ENCODE measurements at places on chromosomes 1 and 21.

DNA sequence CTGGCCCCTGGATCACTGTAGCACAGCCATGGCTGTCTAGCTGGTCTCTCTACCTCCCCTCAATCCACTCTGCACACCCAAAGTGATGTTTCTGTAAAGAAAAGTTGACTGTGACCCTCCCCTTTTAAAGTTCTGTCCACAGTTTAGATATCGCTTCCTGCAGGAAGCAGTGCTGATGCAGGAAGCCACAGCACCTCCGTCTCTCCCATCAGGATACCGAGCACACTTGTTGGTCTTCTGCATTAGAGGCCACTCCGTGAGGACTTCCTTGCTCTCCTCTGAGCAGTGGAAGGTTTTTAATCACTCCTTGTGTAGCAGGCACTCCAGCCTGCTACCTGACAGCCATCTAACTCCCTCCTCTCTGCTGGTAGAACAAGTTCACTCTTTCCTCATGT is 69.5 kb downstream of the GADD45A start:
- no peak for DNase-seq

DNA sequence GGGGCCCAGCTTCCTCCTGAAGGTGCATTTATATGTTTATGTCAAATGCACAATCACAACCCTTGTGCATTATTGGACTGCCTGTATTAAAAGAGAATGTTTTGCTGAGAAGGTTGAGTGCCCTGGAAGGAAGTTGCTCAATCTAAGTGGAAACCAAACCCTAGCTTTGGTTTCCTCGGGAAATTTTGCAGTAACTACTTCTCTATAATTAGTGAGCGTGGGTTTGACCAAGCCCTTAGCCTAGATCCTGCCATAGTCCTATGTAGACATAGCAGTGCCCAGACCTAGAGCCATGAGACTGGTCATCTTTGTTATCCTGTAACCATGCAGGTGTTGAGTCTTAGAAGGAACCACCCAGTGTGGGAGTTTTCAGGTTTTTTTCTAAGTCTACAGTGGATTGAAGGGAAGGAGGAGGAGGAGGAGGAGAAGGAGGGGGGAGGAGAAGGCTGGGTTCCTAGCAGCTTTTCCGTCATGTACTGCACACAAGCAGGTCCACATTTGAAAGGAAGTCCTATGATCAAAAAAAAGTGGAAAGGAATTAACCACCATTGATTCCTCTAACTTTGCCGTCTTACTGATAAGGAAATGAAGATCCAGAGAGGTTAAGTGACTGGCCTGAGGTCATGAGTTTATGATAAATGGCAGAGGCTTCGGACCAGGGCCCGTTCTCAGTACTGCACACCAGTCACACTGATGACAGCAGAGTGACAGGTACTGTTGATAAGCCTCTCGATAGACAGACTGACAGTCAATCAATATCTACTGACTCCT is 72.2 kb upstream of the LYST start:
- no peak for DNase-seq

- DNase-seq, result no peak
Measured at GRCh38 chr21:15742052-15742670, 12.4 kb downstream of the USP25 start.

DNA sequence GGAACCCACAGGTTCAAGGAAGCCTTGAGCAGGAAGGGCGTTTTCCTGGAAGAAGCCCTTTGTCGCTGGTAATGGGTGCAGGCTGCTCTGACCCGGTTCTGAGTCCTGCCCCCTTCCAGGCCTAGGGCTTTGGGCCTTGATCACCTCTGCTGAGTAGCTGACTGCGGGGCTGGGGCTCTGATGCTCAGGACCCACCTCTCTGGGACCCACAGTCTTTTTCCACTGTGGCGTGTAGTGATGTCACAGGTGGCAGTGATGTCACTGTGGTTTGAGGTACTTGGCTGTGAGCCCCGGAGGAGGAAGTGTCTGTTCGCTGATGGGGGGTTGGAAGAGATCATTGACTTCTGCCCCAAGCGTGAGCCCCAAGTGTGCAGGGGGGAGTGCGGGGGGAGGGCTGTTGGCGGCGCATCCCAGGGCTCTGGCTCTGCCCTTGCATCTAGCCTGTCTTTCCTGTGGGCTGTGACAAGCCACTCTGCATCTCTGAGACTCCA is 6.9 kb downstream of the TNFRSF1B start:
- peak; percentile 86 for DNase-seq

DNA sequence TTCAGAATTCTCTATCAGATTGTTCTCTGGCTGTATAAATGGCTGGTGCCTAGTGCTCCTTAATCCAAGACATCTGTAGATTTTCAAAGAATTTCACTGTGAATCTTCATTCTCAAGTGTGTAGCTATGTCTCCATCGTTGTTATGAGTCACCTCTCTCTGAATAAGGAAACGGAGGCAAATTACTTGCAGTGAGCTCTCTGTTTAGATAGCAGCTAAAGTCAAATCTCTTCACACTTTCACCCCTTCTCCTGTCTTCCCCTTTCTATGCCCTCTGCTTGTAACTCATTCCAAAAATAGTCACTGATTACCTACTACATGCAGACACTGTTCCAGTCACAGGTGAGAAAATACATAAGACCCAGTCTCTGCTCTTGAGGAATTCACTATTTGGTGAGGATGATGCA is 39.7 kb downstream of the CHML start:
- no peak for DNase-seq

DNA sequence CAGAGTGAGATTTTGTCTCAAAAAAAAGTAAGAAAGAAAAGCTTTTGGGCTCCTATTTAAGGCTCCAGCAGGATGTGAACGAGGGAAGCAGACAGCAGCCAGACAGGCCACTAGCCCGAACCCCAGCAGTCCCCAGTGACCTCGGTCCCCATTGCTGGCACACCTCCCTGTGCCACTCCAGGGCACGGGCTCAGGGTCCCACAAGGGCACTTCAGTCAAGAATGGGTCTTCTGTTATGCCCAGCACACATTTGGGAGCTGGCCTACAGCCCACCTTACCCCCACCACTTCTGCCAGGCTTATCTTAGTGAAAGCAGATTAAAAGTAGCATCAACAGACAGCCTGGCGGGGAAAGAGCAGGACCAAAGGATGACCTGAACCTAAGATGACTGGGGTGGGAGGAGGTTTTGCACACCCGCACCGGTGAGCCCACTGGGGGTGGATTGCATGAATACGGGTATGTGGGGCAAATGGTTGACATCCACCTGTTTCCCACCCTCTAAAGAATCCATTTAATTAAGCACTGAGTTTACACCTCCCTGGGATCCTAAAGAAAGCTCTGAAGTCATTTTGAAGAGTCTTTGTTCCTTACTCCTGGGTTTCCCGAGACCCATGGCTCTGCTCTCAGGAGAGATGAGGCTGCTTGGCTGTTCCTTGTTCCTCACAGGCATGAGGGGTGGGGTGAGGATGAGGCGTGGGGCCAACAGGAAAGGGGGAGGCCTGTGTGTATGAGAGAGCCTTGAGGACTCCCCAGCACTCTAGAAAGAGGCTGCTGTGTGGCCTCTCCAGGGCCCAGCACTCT is 4.7 kb downstream of the CHI3L1 start:
- DNase-seq, result no peak

- DNase-seq, result no peak
Measured at GRCh38 chr1:110540891-110541685, 22.1 kb upstream of the KCNA10 start.

GRCh38 chr1:76006234-76006633 is 68.3 kb upstream of the ST6GALNAC3 start:
- no peak for DNase-seq

DNA sequence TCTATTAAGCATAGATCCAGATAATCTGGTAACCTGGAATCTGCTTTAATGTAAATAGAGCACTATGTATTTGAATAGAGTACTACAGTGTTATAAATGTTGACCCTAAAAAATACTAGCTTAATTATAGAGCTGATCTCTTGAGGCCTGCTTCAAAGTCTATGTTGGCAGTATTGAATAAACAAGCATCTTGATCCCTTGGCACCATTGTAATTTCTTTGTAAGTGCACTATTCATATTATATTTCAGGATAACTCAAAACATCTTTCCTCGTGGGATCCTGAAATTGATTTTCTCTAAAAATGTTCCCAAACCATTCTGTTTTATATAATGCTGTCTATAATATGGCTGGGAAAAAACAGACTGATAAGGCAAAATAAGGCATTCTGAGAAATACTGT is 10.8 kb downstream of the CTTNBP2NL start:
- no peak for DNase-seq

- no peak for DNase-seq
Measured at GRCh38 chr1:248926401-248927182, 20.6 kb downstream of the PGBD2 start.

- no peak for DNase-seq
Measured at GRCh38 chr21:33201956-33202355, 27.8 kb upstream of the IFNAR2 start.

DNA sequence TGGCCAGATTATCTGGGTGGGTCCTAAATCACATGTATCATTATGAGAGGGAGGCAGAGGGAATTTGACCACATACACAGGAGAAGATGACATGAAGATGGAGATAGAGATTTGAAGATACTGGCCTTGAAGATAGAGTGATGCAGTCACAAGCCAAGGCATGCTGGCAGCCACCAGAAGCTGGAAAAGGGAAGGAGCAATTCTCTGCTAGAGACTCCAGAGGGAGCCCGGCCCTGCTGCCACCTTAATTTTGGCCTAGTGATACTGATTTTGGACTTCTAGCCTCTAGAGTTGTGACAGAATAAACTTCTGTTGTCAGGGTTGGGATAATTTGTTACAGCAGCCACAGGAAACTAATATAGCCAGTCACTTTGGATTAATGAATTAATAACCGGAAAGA is 2.2 kb upstream of the PRDM2 start:
- DNase-seq, result no peak

- DNase-seq, result no peak
Measured at GRCh38 chr1:152906023-152906565, 2.3 kb upstream of the IVL start.

DNA sequence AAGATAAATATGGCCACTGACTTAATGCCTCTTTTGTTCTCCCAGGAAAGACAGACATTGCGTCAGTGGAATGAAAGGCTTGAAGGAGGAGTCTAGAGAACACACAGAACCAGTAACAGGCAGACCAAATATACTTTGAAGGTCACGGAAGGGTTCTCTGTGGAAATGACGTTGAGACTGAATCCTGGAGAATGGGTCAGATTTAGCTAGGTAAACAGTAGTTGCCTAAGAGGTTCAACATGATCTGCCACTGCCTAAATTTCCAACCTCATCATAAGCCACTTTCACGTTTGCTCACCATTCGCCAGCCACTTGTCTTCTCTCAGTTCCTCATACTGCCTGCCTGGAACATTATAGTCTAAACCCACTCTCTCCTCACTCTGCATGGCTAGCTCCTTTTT is 20.5 kb downstream of the PLA2G4A start:
- no peak for DNase-seq

DNA sequence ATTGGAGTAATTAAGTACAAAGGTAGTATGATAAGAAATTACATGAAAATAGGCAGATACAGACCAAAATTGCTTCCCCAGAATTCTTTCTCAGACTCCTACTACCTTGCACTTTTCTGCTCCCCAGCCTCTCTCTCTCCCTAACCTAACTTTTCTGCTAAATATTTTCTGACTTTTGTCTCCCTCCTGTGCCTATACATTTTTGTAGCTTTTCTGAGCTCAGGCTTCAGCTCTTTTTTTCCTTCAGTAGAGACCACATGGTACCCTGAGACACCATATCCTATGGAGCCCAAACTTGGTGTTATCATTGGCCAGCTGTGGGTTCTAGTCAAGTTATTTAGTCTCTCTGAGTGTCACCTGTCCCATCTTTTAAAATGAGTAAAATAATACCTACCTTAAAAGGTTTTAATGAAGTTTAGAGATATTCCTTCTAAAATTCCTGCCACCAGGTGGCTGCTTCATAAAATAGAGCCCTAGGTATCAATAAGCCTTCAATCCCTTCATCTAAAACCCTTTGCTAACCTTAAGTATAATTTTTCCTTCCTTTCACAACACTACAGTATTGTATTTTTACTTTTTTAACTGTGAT is 237.6 kb upstream of the DUSP10 start:
- no peak for DNase-seq

DNA sequence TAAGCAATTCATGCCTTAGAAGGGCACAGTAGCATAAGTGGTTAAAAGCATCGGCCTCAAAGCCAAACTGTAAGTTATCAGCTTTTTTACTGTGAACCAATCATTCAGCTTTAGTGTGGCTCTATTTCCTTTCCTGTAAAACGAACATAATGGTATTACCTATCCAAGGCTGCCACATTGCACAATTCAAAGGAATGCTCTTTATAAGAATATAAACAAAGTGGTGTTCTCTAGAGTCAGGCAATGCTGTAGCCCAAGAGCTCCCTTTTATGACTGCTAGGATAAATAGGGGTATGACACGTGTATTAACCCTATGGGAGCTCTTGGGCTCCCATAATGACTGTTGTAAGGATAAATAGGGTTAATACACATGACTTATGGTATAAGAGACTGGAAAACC is 25.4 kb downstream of the INTS7 start:
- no peak for DNase-seq

GRCh38 chr1:11680270-11681070 is 478 bp downstream of the MAD2L2 start:
- DNase-seq, result no peak

DNA sequence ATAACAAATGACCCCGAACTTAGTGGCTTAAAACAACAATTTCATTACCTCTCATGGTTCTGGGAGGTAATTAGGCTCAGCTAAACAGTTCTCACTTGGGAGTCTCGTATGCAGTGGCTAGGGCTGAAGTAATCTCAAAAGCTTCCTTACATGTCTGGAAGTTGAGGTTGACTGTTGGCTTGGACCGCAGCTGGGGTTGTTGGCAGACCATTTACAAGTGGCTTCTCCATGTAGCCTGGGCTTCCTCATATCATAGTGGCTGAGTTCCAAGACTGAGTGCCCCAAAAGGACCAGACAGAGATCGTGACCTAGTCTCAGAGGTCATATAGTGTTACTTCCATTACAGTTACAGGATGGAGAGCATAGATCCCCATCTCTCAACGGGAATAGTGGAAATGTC is 2.4 kb upstream of the POGZ start:
- no peak for DNase-seq

- DNase-seq, result no peak
Measured at GRCh38 chr1:232570007-232570406, 59.9 kb downstream of the SIPA1L2 start.

- DNase-seq, result no peak
Measured at GRCh38 chr1:20921285-20921684, 134.2 kb upstream of the HP1BP3 start.

- no peak for DNase-seq
Measured at GRCh38 chr1:107454791-107455190, 314.0 kb downstream of the NTNG1 start.
